ENCODE measurements at places on chromosomes 7 and 10. TPM values are rescaled to one million over a fixed set of nuclear protein-coding genes. Genes with fewer than 3 reads are reported as not detected.

The WAPL gene
- 35.3 TPM for total RNA-seq

The SAMD9L gene
- 10.5 TPM for total RNA-seq

The ZNF107 gene
- total RNA-seq: 5.8 TPM

The NME8 gene
- total RNA-seq: not detected

The ZPBP gene
- not detected for total RNA-seq

The SCIN gene
- 0.69 TPM for total RNA-seq

The OPN1SW gene
- total RNA-seq: not detected

The EBLN1 gene
- not detected for total RNA-seq

The RFC2 gene
- 40.0 TPM for total RNA-seq

The TAF5 gene
- total RNA-seq: 5.8 TPM

The PLXDC2 gene
- 0.53 TPM for total RNA-seq

The CCNY gene
- total RNA-seq: 107 TPM

The AKR1D1 gene
- total RNA-seq: not detected

Measured in endothelial cell of umbilical vein (primary cell).